ENCODE measurements at places on chromosomes 16 and 17.

DNA sequence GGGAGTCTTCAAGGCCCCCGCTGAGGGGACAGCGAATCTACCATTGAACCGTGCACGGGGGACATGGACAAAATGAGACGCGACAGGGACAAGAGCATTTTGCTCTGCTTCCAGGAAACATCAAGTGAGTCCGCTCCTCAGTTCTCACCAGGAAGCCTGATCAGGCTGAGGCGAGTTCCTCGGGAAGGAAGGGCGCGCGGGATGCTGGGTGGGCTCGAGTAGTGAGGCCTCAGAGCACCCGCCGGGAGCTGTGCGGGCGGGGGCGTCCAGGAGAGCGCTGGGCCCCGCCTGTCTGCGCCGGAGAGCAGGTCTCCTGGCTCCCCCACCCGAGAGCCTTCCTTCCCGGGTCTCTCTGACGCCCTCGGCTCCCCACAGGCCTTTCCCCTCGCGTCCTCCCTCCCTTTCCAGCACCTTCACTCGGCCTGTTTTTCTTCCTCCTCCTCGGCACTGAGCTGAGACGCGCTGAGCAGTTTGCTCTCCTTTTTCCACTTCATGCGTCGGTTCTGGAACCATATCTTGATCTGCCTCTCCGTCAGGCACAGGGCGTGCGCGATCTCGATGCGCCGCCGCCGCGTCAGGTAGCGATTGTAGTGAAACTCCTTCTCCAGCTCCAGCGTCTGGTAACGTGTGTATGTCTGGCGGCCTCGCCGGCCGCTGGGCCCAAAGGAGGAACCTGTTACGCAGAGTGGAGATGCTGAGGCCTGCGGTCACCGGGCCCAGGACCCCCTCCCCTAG, 2.6 kb upstream of the HOXB5 start:
- DNase-seq: peak; percentile 67

- peak; percentile 59 for DNase-seq
Measured at GRCh38 chr16:47018223-47018891, 44.9 kb upstream of the DNAJA2 start.

DNA sequence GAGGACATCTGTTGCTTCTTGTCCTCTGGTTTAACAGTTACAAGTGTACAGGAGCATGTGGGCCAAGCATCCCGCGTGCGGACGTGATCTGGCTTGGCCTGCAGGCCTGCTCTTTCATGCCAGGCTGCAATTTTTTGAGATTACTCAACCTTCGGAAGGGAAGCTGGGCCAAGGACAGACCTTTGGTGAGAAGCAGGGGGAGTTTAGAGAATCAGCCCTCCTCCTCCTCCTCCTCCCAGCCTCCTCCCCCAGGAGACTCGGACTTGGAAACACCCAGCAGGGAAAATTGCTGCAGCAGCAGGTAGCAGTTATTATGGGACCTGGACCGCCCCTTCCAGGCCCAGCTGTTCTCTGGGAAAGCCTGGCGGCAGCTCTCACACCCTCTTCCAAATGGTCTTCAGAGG, 5.1 kb upstream of the KLHL36 start:
- no peak for DNase-seq

GRCh38 chr16:25256695-25257469, 763 bp downstream of the ZKSCAN2 start:
- DNase-seq: peak; percentile 31

GRCh38 chr17:13940858-13941665, 128.2 kb upstream of the COX10 start:
- DNase-seq: no peak

DNA sequence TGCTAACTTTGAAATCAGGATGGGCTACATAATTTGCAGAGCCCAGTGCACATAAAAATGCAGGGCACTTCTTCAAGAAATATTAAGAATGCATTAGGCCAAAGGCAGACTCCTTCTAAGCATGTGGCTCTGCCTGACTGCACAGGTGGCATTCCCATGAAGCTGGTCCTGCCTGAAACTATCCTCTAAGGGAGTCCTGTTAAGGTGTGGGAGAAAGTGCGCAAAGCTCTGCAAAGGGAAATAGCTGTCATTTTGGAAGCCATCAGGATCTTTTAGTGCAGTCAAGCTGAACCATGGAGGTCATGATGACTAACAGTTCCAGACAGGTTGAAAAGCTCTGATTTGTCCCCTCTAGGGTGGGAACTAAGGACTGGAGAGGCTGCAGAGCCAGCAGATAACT, 41.9 kb upstream of the CRHR1 start:
- DNase-seq: no peak

GRCh38 chr17:4710693-4711634, 532 bp downstream of the ARRB2 start:
- peak; percentile 62 for DNase-seq

GRCh38 chr17:63150994-63151464, 185.0 kb downstream of the TANC2 start:
- DNase-seq: no peak

DNA sequence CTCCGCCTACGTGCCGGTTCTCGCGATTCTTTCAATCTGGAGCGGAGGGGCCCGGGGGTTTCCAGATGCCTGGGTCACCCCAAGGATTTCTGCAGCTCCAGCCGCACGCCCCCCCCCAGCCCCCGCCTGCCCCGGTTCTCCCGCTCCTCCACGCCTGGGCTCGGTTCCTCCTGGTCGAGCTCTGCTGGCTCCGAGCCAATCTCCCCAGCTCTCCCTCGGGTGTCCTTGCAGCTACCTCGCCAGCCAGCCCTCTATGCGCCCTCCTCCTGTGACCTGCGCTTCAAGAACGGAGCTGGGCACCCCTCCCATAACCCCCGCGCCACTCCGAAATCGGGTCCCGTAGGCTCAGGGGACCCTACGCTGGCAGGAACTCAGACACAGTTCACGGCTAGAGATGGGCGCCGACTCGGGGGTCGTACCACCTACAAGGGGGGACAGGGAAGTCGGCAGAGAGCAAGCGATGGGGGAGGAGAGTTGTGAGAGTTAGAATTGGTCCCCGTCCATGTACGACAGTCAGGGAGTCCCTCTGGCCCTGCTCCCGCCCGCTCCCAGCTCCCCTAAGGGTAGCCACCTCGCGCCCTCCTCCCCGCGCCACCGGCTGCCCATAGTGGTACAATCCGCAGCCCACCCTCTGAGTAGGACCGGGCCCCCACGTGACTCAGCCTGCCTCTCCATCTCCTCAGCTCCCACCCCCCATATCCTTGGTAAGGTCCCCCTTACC, 961 bp downstream of the FGF11 start:
- peak; percentile 61 for DNase-seq

DNA sequence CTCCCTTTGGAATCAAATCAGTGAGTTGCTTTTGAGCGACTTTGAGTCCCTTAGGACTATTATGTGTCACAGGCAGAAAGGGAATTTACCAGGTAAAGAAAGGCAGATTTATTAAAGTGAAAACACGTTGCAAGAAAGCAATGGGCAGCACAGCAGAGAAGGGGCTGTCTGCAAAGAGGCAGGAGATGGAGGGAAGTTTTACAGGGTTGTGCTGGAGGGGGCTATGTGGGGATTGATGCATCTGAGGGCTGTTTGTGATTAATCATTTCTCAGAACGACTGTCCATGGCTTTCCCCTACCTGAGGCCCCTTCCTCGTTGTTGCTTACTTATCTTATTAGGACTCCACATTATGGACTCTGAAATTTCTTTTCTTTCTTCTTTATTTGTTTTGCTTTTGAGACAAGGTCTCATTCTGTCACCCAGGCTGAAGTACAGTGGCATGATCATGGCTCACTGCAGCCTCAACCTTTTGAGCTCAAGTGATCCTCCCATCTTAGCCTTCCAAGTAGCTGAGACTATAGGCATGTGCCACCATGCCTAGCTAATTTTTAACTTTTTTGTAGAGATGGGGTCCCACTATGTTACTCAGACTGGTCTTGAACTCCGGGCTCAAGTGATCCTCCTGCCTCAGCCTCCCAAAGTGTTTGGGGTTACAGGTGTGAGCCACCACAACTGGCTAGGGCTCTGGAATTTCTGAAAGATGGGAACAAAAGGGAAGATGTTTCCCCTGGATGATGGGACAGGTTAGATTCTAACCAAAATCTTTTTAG, 5.5 kb downstream of the WWP2 start:
- DNase-seq: no peak

DNA sequence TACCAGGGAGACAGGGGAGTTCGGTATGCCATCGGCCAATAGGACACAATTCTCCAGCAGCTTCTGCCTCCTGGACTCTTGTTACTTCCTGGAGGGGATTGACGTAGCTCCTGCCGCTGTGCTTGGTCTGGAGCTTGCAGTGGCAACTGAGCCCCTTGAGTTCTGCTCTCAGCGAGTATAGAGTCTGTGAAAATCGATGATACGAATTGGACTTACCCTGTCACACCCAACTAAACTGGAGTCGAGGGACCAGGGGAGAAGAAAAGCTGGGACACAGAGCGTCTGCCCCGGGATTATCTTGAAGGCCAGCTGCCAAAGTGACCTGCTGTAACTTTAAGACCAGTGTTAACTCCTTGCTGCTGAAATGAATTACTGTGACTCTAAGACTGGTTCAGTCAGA, 22.2 kb downstream of the SEC14L1 start:
- DNase-seq: no peak

DNA sequence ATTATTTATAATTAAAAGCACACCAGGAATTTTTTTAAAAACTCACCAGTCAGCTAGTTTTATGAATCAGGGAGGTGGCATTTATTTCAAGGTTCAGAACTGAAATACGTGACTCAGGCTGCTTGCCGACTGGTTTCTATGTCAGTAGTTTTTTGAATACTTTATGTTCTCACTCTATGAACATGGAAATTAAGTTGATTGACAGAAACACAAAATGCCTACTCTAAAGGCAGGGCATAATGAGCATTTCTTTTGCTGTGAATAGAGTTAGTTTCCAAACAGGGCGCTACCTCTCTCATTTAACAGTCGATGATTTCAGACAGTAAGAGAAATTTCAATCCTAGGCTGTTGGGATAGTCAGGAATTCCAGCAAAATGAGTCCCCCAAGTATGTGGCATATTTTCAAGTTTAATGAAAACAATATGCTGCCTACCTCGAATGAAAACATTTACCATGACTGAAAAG, 6.7 kb downstream of the HS3ST3B1 start:
- peak; percentile 42 for DNase-seq

DNA sequence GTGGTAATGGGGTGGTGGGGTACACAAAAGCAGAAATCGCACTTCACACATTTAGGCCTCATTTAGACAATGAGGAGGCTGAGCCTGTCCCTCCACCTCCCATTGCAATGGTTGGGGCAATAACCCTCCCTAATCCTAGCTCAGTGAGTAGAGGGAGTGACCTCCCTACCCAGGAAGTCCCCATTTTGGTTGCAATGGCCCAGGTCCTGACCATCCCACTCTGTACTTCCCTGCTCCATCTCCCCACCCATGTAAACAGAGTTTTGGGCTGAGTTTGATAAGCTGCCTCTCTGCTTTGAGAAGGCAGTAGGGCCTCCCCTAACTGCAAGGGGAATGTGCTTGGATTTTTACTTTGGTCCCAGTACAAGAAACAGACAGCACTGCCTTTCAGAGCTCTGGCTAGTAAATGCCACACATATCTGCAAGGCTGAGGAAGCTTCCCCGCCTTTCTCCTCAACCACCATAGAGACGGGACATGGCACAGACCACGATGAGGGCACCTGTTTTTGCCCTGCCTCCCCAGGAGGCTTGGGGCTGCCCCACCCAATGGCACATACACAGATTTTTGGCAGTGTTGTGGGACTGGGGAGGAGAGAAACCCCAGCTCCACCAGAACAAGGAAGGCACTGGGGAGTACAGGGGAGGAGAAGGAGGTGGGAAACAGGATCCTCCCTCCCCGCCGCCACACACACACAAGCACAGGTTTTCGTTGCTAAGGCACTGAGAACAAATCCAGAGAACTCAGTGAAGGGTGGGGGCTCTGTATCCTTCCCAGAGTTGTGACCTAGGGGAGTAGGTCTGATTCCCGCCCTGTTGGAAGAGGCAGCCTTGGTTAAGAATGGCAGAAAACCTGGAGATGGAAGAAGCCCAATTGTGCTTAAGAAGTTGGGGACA, 7.3 kb downstream of the VAT1 start:
- DNase-seq: no peak

DNA sequence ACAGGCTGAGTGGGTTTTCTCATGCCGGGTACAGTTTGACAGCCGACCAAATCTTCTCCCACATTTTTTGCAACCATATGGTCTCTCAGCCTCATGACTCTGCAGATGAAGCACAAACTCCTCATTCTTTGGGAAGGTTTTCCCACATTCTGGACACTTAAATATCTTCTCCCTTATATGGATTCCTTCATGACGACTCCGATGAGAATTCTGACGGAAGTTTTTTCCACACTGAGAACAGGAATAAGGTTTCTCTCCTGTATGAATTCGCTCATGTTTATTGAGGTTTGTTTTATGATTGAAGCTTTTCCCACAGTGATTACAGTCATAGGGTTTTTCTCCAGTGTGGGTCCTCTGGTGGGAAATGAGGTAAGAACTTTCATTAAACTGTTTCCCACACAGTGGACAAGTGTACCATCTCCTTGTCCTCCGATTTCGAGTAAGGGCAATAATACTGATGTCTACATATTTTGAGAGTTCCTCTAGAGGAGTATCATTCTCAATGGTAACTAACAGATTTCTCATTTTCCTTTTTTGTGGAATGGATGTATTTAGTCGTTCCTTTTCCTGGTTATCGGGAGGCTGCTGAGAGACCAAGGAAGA, 10.9 kb downstream of the ZNF200 start:
- no peak for DNase-seq

DNA sequence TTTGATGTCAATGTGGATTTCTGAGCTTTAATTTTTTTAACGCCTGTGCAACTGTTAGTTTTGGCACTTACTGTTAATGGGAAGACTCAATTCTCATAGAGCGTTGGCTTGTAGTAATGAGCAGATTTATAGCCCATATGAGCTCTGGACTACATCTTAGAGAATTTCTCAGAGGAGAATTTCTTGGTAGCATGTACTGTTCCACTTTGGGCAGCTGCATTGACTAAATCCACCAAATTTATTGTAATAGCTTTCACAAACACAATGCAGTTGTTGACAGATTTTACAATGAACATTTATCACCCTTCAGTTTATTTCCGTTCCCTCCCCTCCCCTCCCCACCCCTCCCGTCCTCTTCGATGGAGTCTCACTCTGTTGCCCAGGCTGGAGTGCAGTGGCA, 193.9 kb downstream of the PRKCA start:
- no peak for DNase-seq

GRCh38 chr17:13393841-13394710, 207.7 kb downstream of the HS3ST3A1 start:
- DNase-seq: no peak

GRCh38 chr17:44863061-44863918, 15.6 kb downstream of the HIGD1B start:
- no peak for DNase-seq

GRCh38 chr16:56355786-56356275, 69.5 kb downstream of the AMFR start:
- no peak for DNase-seq

- DNase-seq: no peak
Measured at GRCh38 chr16:68235108-68235886, 630 bp downstream of the ESRP2 start.

All from stimulated activated CD4-positive, alpha-beta T cell treated with anti-CD3 and anti-CD28 coated beads, Interleukin-15, amount 100 ng/mL, for 24 hours (primary cell).